ENCODE measurements at places on chromosomes 2 and 18.

- no peak overlapping the region for H3K27ac ChIP-seq
- H3K36me3 ChIP-seq = no peaks in the 10 kb centered on the region
- no peak overlapping the region for H3K4me3 ChIP-seq
These were observed 8.6 kb upstream of the NEU2 start for GRCh38 chr2:233023761-233024410.

DNA sequence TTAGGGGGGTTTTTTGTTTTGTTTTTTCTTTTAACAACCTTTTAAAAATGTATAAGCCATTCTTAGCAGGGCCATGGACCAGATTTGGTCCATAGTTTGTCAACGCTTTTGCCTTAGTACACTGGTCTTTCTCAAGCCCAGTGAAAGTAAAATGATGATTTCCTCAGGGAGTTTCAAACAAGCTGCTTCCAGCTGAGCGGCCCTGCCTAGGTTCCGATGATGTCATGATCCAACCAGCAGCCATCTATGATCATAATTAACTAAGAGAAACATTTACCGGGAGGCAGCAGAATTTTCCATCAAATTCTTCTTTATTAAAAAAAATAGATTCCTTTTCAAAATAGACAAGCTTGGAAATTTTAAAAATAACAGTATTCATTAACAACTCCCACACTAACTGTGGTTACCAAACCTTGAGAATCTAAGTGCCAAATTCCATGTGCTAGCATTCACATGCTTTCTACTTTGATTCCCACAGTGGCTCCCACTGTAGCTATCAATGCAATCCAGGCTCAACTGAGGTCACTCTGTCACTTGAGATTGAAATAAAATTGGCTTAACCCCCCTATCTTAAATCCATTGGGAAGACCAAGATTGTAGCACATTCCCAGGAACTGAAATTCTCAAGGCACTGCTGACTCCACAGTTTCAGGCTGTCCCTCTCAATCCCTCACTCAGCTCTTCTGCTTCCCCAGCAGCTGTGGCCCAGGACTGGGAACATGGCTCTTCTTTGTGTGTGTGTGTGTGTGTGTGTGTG is 148.9 kb downstream of the RNF152 start:
- no peaks in the 10 kb centered on the region for H3K4me1 ChIP-seq

DNA sequence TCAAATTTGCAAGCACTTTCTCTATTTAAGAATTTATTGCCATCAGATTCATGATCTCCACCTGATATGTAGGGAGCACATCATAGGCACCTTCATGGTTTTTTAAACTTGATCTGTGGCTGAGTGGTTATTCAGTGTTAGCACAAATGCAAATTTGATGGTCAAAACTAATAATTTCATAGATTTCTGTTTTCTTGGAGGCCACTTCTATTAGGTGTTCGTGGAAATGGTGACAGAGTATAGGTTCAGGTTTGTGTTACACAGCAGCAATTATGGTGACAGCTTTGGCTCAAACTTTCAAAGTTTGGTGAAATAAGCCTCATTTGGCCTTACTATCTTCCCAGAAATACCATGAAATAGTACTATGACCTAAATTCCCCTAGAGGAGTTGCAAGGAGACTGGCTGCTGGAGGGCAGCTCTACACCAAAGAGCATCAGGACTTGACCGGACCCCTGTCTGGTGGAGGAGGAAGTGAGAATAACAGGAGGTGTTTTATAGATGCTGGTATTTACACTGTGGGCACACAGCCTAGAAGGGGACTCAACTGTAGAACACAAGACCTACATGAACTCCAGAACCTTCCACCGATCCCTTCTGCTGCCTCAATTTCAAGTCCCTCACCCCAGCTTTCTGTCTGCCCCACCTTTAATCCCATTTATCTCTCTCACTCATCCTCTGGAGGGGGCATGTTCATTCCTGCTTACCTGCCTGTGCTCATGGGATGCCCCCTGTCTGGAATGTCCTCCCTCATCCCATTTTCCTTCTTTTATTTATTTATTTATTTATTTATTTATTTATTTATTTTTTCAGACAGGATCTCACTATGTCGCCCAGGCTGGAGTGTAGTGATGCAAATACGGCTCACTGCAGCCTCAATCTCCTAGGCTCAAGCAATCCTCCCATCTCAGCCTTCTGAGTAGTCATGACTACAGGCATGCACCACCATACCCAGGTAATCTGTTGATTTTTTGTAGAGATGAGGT is 132.9 kb upstream of the SIX2 start:
- no peaks in the 10 kb centered on the region for H3K36me3 ChIP-seq
- H3K4me3 ChIP-seq = no peak overlapping the region
- no peaks in the 10 kb centered on the region for H3K27me3 ChIP-seq
- DNase-seq = no peak

- H3K4me1 ChIP-seq = no peaks in the 10 kb centered on the region
- no peaks in the 10 kb centered on the region for H3K27me3 ChIP-seq
- no peak for DNase-seq
- H3K27ac ChIP-seq = no peak overlapping the region
- peaks cover 6% of the 10 kb centered on the region for H3K36me3 ChIP-seq
These were observed 109.5 kb downstream of the PXDN start for GRCh38 chr2:1634681-1635341.

DNA sequence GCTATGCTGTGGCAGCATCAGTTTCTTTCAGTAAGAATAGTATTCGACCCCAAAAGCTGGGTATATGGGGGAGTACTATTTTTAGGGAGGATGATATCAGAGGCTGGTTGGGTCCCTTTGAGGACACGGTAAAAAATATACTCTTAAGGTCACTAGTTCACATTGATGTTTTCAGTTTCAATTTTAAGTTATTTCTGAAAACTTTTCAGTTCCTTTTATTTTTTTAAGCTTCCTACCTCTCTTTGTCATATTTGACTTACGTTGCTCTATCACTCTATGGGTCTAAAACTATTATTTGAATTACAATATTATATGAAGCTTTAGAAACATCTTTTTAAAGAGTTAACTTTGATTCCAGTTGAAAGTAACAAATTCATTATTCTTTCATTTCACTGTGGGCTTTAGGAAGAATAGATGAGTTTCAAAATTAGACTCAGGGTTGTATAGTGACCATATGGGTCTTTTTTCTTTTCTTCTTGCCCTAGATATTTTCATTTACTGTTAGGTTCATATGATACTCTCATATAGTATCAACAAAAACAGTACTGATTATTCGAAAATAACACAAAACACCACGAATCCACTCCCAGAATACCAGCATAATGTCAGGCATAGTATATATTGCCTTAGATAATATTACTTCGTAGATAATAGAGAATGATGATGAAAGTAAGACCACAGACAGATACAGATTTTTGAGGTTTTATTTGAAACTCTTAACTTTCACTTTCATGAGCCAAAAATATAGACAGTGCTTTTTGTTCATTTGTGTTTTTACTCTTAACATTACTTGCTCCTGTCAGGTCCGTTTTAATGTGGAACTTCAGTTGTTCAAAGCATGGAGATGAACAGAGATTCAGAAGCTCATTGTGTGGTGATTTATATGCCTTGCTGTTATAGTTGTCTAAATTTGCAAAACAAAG is 9.8 kb downstream of the RMDN2 start:
- no peak overlapping the region for H3K27ac ChIP-seq
- no peak overlapping the region for H3K4me3 ChIP-seq
- no peaks in the 10 kb centered on the region for H3K27me3 ChIP-seq
- no peak for DNase-seq
- H3K36me3 ChIP-seq = no peaks in the 10 kb centered on the region
